HL-60 (cell line): ENCODE measurements at places on chromosomes 6 and 20.

DNA sequence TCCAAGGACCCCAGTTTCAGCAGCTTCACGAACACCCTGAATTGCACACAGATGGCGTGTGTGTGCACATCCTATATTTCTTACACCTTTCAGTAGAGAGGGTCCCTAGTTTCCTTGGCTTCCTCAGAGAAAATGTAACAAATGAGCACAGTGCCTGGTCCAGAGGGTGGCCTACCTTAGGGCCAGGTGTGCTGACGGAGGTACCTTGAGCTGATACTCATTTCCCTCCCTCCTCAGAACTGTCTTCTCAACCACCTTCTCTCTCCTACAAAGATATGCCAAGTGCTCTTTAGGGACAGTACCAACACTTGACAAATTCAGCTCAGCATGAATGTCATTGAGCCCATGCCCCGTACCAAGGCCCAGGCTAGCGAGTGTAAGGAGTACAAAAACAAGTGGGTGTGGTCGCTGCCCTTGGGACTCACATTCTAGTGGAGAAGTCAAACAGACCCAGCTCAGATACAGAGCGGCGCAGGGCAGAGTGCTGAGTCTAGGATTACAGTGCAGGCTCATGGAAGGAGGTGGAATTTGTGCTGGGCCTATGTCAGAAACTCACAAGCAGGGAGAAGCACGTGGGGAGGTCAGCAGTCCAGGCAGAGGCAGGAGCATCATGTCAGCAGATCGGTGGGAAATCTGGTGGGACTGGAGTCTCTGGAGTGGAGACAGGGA lies 9.6 kb upstream of the BPHL start:
- no peak for DNase-seq

DNA sequence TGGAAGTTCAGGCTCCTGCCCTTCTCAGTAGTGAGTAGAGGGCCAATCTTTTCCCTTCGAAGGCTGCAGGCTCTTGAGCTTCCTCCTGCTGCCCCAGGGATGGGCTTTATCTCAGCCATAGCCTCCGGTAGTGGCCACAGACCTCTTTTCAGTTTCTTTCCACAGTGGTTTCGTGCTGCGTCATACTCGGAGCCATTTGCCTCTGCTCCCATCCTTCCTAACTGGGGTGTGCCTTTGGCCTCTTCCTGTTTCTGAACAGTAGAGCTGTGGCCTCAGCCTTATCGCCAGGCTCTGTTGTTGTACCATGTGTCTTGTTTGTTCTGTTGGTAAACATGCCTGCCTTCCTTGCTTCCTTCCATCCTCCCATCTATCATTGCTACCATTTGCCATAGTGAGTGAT lies 54.1 kb downstream of the TULP4 start:
- peak; percentile 22 for DNase-seq

DNA sequence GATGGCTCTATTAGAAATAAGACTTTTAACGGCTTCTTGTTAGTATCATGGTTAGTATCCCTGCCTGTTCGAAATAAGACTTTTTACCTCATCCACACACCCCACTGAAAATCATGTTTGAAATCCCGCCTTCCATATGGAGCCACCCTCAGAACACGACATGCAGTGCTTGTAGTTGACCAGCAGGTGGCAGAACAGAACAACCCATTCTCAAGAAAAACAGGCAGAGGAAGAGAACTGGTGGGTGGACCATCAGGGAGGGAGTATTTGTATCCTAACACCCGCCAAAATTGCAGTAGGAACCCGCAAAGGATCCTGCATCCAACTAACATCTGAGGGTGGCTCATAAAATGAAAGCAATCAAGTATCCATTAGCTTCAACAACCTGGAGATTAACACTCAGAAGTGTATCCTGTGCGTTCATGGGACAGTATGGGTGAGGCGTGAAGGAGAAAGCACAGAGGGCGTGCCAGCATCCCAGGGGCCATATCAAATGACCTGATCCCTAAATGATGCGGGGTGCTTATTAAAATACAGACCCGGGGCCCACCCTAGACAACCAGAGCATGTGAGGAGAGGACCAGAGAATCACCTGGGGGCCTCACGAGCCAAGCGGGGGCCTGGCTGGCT lies 89.6 kb upstream of the NHSL1 start:
- DNase-seq, result peak; percentile 52

- no peak for DNase-seq
Observed at GRCh38 chr6:90397929-90398674, 101.5 kb upstream of the BACH2 start.

GRCh38 chr6:47729457-47729856 lies 31.1 kb downstream of the ADGRF4 start:
- no peak for DNase-seq

GRCh38 chr20:23588434-23589403 lies 17.0 kb downstream of the CST9 start:
- no peak for DNase-seq

- DNase-seq, result no peak
Observed at GRCh38 chr20:13816757-13817156, 31.9 kb downstream of the NDUFAF5 start.

GRCh38 chr6:148867862-148868261 lies 121.0 kb downstream of the UST start:
- DNase-seq, result no peak

GRCh38 chr20:1816384-1817381 lies 78.5 kb upstream of the SIRPA start:
- DNase-seq, result peak; percentile 65

DNA sequence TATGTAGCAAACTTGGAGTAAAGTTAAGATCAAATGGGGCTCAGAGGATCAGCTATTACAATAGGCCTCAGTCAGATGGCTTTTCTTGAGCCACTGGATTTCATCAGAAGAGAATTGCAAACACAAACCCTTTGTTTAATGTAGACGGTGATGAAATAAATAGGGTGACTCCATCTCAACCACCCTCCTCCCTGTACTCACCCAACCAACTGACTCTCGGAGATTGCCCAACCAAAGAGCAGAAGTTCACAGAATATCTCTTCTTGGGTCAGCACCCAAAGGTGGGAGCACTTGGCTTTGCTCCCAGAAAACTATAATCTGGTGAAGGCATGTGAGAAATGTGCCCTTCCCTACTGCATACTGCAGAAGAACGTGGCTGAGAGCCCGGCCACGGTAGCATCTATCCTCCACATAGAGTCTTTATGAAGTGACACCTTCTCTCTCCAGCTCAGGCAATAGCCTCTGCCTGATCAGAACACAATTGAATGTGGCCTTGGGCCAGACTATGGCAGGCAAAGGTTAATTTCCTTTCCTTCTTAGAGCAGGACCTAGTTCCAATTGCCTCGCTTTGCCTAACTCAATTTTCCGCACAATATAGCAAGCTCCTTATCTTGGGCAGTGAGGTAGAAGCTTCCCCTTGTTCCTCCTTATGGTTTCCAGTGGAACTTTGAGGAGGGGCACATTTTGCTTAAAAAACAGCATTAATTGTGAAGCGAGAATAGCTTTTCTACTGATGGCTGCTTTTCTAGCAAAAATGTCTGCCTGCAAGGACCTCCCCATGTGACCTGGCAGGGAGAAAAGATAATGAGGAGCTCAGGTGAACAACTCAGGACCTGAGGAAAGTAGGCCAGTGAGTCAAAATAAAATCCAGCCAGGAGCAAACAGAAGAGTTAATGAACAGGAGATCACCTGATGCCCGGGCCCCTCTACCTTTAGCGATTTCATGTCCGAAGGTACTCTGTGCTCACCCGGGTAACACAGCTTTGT lies 79.4 kb downstream of the GFOD1 start:
- DNase-seq, result peak; percentile 96

DNA sequence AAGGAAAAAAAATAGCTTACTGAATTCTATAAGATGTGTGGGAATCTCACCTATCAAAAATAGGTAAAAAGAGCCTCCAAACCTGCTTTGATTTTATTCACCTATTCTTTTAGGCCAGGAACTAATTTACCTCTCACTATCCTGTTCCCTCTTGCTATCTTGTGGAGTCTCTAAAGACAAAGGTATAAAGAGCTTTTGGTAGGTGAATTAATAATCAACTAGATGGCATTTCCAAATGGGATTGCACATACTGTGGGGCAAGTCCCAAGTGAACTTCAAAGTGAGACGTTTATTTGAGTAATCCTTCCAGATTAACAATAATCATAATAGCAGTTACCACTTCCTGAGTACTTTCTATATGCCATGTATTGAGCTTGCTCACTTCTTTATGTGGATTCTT lies 2.8 kb downstream of the FAM8A1 start:
- DNase-seq, result no peak

DNA sequence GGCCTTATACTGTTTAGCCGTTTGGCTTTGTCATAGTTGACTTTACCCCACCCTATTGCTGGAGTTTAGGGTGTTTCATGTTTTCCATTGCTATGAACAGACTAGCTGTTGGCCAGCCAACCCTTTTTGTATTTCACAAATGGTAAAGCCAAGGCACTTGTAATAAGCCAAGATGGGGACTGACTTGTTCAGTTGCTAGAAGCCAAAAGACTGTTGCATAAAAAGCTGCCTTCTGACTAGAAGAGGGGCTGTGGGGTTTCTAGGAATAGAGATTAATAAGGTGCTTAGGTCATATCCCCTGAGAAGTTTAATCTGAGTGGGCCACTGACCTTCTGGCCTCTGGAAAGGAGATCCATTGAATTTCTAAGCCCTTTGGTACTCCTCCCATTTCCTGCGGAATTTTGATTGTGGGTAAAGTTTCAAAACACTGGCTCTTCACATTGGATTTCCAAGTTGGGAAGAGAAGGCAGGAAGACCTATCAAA lies 211.1 kb downstream of the PLCB4 start:
- DNase-seq, result no peak
